ENCODE measurements at places on chromosomes 16 and 17.

DNA sequence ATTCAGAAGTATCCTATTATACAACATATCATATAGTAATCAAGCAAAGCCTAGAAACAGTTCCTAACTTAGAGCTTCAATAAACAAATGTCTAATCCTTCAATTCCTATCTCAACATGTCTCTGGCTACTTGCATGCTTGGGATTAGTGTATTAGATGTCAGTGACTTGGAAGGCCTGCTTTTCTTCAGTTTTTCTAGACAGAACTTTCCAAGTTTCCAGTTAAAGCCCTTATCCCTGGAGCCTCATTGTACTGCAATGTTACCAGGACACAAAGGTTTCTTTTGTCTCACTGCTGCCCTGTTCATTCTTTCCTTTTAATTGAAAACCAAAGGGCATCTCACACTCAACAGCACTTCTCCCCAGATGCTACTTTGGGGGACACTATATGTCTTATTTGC, 16.5 kb downstream of the PSME3IP1 start:
- no peak for DNase-seq

DNA sequence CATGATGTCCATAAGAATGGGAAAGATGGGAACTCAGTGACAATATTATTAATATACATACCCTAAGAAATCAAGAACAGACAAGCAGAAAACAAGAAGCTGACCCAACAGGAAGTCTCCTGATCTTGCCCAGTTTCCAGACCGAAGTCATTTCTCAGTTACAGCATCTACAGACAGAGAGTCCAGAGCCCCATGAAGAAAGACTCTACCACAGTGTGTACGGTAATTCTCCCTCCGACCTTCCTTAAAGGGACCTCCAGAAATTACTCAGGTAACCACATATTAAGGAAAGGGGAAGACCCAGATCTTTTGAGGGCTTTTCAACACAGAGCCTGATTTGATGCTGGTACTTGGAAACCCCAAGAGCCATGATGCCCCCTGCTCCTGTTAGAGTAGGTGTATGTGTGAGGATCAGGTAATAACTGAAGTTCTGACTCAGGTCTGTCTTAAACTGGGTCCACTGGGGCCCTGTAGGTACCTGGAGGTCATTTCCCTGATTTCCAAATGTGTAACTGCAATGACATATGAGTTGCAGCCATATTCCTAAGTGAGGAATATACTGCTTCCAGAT, 132.4 kb downstream of the ABCA8 start:
- no peak for DNase-seq

DNA sequence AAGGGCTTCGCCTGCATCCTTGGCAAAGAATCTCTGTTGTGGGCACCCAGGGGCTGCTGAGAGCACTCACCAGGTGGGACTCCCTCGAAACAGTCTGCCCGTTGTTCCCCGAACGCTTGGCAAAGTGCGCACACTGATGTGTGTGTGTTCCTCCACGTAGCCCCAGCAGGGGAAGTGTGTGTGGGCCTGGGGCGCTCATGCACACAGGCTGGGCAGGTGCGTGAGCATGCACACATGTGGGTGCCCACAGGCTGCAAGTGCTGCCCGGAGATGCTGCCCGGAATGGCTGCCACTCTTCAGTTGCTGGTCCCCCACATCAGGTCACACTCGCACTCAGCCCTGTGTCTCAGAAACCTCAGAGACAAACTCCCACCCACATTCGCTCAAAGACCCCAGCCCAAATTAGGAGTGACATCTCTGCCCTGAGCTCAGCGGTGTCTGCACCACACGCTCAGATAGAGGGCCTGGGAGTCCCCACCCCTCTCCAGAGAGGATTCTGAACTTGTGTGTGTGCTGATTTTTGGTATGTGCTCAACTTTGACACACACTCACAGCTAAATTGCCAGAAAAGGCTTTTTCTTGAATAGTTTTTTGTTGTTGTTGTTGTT, 119.4 kb downstream of the MGAT5B start:
- no peak for DNase-seq

- no peak for DNase-seq
Measured at GRCh38 chr17:64061178-64061898, 40.9 kb upstream of the ICAM2 start.

GRCh38 chr17:60910415-60910814, 232.8 kb downstream of the BCAS3 start:
- peak; percentile 10 for DNase-seq

- no peak for DNase-seq
Measured at GRCh38 chr16:88428616-88429386, 24.3 kb upstream of the ZFPM1 start.

- peak; percentile 73 for DNase-seq
Measured at GRCh38 chr16:13441675-13442074, 478.3 kb upstream of the ERCC4 start.

GRCh38 chr16:67673712-67674580, 7.3 kb downstream of the C16orf86 start:
- no peak for DNase-seq

- DNase-seq, result no peak
Measured at GRCh38 chr16:50372611-50373344, 4.0 kb upstream of the BRD7 start.

DNA sequence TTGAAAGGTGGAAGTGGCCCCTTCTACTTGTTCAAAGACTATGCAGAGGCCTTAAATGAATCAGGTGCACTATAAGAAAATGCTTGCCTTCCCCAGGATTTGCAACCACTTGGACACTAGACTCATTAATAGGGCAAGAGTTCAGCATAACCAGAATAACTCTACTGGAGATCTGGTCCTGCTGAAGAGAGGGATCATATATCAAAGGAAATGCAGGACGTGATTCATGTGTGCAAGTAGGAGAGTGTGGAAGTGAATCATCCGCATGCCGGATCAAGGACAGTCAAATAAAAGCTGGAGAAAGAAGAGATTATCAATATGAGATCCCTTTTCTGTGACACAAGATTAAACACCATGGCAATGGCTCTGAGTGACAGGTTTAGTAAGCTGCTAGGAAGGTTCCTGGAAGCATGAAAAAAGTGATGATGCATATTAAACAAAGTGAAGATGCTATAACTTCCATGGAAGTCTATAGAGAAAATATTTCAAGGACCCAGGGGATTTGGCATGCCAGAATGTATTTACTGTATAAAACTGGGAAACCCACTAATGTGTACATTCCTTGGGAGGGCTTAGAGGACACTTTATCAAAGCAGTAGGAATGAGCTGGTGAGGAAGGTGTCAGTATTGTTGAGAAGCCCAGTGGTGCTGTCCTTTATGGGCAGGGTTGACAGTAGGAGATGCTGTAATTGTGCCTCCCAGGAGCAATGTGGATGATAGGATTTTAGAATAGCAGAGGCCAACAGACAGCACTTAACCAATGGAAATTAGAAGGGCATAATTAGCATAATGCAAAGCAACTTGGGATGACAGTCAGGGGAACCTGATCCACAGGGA, 133.1 kb downstream of the ABCA8 start:
- DNase-seq, result no peak

DNA sequence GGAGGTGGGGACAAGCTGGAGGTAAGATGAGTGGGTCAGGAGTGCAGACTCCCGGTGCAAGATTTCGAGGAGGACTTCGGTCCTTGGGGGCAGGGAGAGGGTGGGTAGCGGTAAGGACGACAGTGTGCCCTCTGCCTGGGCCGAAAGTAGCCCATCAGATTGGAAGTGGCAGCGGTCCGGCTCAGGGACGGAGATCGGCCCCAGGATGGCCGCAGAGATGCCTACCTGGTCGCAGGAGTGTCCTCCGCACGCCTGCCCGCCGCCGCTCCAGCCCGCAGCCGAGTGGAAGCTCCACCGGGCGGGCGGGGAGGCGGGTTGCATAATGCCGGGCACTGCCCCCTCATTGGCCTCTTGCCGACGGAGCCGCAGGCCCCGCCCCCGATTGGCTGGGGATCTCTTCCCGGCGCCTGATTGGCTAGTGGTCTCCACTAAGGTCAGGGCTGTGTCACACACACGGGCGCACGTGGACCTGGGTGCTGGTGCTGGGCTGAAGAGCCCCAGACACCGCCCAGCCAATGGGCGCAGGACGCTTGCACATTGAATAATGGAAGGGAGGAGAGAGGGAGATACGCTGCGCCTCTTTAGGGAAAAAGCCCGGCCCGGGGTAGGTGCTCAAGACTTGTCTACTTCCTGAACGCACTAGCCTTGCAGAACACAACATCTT, at the start of gene PER1:
Gene PER1 (minus strand): TSS at position 293 of the 664 bp plus-strand sequence. CDS start 1,698 bp downstream, outside the sequence.
- DNase-seq, result peak; percentile 95

DNA sequence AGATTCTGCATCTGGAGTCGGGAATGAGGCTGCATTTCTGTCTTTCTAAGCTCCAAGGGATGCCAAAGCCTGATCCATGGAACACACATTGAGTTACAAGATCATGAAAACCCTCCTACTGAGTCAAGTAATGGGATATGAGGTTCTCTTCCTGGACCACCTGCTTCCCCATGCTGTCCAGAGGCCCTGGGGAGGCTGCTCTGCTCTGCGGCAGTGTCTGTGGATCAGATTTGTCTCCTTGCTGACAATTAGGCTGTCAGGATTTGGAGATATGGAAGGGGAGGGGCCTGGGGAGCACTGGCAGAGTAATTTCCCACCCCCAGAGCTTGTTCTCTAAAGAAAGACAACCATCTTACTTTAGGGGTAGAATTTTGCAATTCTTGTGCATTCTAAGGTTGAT, 33.0 kb downstream of the C16orf95 start:
- no peak for DNase-seq

GRCh38 chr16:47197536-47198179, 53.9 kb upstream of the NETO2 start:
- no peak for DNase-seq

DNA sequence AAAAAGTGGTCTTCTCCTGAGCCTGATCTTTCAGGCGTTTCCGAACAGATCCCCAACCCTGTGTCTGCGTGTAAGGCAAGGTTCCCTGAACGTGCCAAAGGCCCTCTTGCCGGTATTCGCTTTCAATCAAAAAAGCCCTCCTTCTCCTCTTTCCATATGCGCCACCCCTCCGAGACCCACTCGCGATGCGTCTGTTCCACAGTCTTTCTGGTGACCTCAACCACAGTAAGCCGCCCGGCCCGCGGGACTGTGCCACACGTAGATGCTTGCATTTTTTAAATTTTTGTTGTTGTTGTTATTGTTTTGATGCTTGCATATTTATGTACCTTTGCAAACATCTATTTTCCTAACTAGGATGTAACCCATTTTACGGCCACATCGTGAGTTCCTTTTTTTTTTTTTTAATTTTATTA, 607 bp upstream of the PRPSAP1 start:
- no peak for DNase-seq

GRCh38 chr17:51908841-51909537, 249.5 kb downstream of the CA10 start:
- DNase-seq, result no peak

DNA sequence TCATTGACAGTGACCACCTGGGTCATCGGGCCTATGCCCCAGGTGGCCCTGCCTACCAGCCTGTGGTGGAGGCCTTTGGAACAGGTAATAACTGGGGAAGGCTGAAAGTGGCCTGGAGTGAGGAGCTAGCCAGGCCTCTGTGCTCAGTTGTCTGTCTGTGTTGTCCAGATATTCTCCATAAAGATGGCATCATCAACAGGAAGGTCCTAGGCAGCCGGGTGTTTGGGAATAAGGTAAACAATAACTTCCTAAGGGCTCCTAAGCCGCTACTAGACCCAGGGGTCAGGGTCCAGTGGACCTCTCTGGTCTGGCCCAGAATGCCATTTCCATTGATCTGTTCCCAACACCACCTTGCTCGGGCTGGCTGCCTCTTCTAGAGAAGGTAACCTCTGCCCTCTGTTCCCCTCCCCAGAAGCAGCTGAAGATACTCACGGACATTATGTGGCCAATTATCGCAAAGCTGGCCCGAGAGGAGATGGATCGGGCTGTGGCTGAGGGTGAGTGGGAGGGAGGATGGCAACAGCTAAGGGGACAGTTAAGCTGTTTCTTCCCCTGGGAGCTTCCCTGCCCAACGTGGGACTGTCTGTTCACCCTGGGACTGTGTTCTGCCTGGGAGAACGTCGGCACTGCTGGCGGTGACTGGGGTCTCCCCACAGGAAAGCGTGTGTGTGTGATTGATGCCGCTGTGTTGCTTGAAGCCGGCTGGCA, 1.9 kb upstream of the MLX start:
- no peak for DNase-seq

- no peak for DNase-seq
Measured at GRCh38 chr16:9118170-9118569, 26.7 kb downstream of the HAPSTR1 start.

DNA sequence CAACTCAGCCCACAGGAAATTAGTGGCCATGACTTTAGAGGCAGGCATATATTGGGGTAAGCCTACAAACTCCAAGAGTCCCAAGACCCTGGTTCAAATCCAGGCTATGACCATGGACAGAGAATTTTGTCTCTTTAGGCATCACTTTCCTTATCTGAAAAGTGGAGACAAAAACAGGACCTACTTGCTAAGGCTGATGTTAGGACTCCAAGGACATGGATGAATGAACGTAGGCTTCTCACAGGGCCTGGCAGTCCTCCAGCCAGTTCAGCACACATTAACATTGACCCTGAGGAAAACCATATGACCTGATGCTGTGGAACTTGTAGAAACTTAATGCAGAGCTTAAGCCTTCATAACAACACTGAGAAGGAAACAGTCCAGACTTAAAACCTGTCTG, 1.4 kb downstream of the FKBP10 start:
- DNase-seq, result no peak

All from mesendoderm (in vitro differentiated cells).